ENCODE measurements at places on chromosomes 1 and 21.

GRCh38 chr1:193634876-193635275 is 448.5 kb upstream of the B3GALT2 start:
- DNase-seq, result no peak

DNA sequence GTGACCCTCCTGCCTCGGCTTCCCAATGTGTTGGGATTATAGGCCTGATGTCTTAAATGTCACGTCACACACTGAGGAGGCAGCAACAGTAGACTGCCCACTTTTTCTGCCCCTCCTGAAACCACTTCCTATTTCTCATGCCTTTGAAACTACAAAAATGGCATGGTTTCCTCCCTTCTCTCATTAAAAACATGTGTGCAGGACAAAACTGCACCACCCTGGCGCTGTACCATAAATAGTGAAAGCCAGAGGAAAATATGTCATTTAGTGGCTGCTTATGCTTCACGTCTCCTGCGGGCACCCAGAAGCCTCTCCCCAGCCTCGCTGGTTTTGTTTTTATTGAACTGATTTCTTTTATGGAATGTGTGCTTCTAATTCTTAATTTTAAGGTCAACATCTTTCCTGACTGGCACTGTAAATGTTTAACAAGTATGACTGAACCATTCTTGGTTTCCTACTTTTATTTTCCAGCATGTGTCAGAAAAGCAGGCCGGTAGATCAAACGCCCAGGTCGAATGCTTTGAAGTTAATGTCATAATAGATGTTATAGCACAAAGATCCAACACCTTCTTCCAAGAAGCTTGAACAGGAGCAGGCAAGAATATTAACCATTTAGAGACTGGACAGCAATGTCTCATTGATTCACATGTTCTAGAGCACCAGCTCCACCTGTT is 59.6 kb upstream of the C1orf87 start:
- no peak for DNase-seq

DNA sequence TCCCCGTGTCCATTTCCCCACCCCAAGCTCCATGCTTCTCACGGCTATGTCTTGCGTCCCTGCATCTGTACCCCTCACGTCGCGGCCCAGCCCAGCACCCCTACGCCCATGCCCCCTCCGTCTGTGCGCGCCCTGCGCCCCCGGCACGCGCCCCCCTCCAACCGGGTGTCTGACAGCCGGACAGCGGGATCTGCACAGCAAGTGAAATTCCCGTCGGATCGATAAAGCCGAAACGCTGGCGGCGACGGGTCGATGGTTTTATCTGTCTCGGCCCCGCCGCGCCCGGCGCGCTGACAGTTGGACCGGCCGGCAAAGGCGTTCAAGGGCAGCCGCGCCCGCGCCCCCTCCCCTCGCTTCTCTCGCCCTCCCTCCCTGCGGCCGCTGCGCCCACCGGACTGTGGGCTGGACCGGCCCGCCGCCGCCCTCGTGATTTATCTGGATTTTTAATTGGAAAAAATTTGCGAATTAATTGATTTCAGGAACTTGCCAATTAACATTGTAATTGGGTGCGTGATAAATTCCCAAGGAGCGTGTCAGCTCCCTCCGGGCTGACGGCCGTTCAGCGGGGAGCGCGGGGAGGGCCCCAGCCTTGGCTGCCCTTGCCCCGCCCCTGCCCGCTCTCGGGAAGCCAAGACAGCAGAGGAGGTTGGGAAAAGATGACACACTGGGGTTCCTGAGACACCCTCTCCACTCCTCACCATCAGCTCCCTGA is 57.1 kb downstream of the TMEM53 start:
- no peak for DNase-seq

DNA sequence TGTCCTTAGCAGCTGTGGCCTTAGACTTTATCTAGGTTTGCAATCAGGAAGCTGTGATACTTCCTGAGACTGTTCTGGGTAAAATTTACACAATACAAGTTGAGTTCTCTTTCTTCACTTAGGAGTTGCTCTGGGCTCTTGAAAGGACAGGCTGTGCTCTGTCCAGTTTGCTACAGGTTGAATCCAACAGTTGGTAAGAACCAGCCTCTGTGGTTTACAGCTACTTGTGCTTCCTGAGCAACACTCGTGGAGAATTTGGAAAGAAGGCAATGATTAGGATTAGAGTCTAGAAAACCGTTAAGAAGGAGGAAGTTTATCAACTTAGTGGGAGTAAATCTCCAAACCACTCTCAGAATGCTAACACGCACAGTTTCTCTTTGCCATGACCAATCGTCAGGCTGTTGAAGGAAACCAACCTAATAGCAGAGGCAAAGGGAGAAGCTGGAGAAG is 26.8 kb downstream of the GFI1 start:
- DNase-seq, result no peak

- no peak for DNase-seq
Measured at GRCh38 chr1:20921285-20921684, 134.2 kb upstream of the HP1BP3 start.

- no peak for DNase-seq
Measured at GRCh38 chr1:2019172-2019543, at the start of gene GABRD. TSS of gene GABRD (plus strand) at chr1:2019345. CDS start at chr1:2019424, 79 bp downstream.

- DNase-seq, result no peak
Measured at GRCh38 chr1:224447251-224447650, 12.7 kb upstream of the WDR26 start.

DNA sequence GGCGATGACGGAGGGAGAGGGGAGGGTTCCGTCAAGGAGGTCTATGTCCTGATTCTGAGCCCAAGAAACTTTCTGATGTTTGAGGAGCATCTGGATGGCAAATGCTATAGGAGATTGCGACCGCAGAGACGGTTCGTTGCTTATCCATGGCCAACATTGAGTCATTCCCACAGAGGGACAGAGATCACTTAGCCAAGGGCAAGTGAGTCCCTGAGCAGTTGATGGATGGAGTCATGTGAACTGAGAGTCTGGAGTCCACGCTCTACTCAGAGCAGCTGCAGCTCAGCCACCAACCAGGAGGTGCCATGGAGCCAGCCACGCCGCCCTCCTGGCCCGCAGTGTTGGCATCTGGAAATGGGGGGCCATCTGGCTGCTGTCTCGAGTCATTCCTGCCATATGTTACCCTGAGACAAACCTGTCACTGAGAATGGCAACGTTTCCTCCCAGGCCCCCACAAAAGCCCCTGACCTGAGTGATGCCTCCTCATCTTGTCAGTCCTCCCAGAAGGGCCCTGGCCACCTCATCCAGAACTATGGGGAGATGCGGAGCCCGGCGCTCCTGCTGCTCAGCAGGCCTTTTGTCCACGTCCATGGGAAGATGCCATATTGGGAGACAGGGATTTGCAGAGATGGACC is 58.6 kb downstream of the ATP5PO start:
- no peak for DNase-seq

- DNase-seq, result no peak
Measured at GRCh38 chr1:18761948-18762840, 97.3 kb downstream of the TAS1R2 start.

- no peak for DNase-seq
Measured at GRCh38 chr1:115837740-115838421, 3.0 kb downstream of the NHLH2 start.

- no peak for DNase-seq
Measured at GRCh38 chr1:109331113-109331512, 24.3 kb upstream of the MYBPHL start.

DNA sequence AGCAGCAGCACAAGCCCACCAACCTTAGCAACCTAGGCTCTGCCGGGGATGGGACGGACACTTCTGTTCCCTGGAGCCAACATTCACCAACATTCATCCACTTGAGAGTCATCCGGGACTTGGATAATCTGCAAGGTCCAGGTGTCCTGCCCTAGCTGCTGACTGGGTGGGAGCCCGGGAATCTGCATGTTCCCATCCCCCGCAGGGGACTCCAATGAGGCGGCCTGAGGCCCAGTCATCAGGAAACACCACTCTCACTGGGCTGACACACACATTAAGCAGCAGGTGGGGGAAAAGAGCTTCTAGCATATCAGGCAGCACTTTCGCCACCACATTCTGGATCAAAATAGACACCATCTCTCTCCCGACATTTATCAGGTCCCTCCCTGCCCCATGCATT is 38.4 kb upstream of the CCSAP start:
- DNase-seq, result no peak

GRCh38 chr21:44973598-44973997 is 33.8 kb downstream of the SLX9 start:
- no peak for DNase-seq

- DNase-seq, result no peak
Measured at GRCh38 chr1:246161626-246162025, 345.5 kb downstream of the SMYD3 start.

DNA sequence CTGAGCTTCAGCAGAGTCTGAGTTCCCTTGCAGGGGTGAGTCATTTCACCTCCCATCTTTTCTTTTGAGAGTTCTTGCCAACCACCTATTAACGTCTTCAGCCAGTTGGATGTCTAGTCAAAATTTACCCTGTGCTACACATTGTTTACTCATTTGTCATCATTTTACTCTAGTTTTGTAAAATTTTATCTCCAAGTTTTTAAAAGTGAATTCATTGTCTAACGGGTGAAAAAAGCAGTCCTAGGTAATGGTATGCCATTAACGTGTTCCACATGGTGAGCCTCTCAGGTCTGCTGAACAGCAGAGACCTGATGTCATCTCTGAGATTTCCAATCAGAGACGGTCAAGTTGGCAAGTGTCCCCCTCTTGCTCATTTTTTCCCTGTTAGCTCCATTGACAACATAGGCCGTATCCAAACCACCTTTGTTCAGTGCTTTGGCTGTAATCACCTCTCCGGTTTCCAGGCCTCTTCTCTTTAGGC is 85.4 kb downstream of the TBX15 start:
- no peak for DNase-seq

GRCh38 chr1:30804822-30805221 is 47.2 kb upstream of the LAPTM5 start:
- DNase-seq, result no peak

DNA sequence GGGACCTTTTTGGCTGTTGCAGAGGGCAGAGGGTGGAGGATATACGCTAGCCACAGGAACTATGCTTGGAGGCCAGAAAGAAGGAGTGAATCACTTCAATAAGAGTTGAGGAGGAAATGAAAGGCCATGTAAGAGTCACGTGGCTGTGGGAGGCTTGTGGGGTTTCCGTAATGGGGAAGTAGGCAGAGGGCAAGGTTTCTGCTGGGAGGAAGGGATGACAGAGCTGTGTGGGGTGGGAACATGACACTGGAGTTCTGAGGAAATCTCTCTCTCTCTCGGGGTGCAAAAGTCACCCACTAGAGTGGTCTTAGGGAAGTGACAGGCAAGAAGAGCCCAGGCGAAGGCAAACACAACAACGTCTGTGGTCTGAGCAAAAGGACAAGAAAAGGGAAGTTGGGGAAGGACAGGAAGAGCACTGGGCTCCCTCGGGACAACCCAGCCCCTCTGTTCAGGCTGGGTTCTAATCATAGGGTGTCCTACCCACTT is 3.9 kb upstream of the CD1C start:
- peak; percentile 80 for DNase-seq

- DNase-seq, result no peak
Measured at GRCh38 chr1:39127513-39127912, 77.0 kb upstream of the MACF1 start.

GRCh38 chr1:50209749-50210148 is 101.0 kb downstream of the ELAVL4 start:
- no peak for DNase-seq

DNA sequence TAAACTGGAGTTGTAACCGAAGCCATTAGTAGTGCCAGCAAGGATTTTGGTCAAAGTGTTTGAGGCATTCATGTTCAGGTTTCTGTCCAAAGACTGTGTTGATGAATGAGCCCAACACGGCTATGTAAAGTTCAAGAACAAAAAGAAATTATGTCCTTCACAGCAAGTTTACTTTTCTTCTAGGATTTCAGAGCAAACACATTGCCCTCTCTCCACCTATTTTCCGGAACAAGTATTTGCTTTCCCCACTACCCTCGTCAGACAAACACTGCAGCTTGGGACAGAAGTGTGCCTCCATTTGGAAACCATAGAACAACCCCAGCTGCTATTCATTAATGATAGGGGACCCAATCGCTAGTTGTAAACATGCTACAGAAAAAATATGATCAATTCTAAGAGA is 151.4 kb upstream of the C1orf105 start:
- DNase-seq, result no peak

DNA sequence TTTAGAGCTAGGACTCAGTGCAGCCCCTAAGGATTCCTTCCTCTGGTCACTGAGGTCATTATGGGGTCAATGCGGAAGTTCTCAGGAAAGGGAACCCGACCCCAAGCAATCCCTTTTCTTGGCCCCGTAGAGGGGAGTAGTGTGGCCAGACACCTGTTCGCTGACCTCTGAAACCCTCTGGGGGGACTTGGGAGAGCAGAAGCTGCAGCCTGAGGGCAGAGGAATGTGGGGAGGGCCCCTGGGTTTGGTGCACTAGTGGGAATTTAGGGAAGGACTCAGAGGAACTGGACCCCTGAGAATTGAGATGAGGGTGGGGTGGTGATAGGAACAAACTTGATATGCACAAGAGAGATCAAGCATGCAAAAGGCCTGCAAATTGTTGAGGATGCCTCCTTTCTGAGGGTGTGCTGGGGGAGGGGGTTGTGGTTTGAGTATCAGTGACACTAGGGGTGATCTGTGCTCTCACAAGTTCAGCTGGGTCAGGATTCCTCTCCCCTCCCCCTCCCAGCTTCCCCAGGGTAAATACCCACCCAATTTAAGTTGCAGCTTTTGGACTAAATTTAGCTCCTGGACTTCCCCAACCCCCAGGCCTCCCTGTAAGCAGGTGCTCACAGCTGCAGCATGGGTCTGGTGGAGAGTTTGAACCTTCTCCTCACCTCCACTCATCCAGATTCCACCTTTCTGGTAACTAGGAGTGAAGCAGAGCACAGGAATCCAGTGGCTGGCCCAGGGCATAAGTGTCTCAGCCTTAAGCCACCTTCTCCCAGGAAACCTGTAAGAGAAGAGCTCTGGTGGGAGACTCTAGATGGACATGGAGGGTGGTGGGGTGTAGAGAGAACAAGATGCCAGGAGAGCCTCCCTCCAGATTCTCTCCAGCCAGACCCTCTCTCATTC is 13.5 kb downstream of the ADAMTSL4 start:
- DNase-seq, result peak; percentile 93

GRCh38 chr1:184971522-184972265 is 2.6 kb downstream of the NIBAN1 start:
- DNase-seq, result no peak

GRCh38 chr21:15826147-15826780 is 96.5 kb downstream of the USP25 start:
- no peak for DNase-seq

All from CD4-positive, alpha-beta T cell treated with Interleukin-15 for 1 hour (primary cell).